Stimulated activated CD8-positive, alpha-beta memory T cell treated with anti-CD3 and anti-CD28 coated beads, Interleukin-15, amount 100 ng/mL, for 4 hours (primary cell): ENCODE measurements at places on chromosomes 3 and 15.

DNA sequence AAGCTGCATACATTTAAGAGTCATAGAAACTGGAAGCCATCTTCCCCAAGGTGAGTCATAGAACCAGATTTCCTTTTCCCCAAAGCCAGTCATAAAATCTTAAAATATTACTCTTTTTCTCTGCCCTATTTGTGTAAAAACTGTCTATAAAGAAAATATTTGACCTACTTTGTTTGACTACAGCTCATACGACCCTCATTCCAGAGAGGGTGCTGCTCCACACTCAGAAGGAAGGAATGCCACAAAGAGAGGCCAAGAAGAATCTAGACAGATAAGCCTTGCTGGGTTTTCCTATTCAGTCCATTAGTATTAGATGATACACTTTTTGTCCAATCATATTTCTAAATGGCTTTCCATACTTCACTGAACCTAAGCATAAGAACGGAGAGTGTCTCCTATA is 671.6 kb upstream of the SGO1 start:
- DNase-seq: no peak

- DNase-seq: no peak
These were observed 26.7 kb downstream of the GBE1 start for GRCh38 chr3:81734742-81735141.

DNA sequence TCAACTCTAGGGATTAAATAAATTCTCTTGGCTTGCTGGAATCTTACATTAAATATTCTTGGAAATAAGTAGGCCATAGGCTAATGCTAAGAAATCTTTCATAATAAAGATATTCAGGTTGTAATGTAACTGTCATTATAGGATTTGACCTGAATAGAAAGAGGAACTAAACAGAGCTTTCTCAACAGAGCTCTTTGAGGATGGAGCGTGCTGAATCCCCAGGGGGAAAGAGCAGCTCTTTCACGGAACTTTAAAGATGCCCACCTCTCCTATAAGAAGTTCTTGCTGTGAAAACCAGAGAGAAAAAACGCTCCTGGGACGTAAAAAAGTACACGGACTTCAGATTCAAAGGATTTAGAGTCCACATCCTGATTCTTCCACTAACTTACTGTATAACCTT is 77.9 kb downstream of the NTRK3 start:
- DNase-seq: no peak

DNA sequence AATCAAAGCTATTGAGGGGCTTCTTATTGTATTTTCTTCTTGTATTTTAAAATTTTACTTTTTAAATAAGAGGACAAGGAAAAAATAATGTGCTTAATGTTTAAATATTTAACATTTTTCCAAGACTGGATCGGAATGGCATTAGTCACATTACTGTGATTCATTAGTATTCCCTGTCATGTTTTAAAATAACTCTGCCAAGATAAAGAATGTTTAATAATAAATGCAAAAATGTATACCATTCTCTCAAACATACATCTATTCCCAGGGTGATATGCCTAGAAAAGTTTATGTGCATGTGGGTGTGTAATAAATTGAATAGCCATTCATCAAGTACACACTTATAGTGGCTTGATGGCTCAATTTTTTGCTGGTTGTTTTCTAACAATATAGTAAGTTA is 936.1 kb downstream of the PLOD2 start:
- DNase-seq: no peak

DNA sequence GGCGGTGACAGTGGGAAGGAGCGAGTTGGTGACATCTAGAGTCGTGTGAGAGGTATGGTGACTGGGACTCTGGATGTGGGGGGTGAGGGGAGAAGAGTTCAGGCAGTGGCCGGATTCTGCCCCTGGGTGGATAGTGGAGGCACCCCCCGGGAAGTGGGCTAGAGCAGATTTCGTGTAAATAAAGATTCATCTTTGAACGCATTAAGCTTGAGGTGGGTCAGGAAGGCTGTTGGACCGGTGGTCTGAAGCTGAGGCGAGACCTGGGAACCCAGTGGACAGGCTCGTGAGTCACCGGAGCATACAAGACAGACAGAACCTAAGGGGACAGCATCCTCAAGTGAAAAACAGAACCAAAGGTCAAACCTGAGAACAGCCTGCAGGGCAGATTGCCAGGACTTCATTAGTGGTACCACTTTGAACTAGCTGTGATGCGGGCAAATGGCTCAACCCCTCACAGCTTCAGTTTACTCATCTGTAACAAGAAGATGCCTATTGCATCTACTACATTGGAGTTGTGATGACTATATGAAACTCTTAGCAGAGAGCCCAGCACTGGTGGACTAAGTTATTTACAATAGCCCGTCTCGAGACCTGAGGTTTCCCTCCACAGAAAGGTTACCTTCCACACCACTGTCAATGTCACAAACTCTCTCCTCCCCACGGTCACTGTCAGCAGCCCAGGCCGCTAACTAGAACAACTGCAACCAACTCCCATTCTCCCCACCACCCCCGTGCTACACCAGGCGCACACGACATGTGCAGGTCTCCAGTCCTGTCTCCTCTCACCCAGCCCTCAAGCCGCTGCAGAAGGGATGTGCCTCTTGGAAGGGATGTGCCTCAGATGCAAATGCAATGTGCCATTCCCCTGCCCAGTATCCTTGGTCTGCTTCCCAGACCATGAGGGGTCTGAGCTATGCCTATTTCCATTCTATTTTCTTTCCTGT is 901 bp upstream of the CLN6 start:
- no peak for DNase-seq

DNA sequence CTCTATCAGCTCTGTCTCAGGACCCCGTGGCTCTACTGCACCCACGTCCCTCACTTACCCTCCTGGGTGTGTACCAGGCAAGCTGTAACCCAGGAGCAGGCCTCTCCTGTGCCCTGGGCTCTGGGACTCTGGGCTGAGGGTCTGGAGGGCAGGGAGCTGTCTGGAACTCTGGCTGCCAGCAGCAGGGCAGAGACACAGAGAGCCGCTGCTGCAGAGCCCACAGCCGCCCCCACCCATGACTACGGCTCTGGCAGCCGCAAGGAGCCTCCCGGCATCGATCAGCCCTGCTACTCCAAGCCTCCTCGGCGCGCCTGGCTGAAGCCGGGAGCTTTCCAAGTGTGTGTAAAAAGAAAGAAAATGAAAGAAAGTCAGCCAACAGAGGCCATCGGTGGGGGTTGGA is 103.7 kb upstream of the ATP2B2 start:
- no peak for DNase-seq

DNA sequence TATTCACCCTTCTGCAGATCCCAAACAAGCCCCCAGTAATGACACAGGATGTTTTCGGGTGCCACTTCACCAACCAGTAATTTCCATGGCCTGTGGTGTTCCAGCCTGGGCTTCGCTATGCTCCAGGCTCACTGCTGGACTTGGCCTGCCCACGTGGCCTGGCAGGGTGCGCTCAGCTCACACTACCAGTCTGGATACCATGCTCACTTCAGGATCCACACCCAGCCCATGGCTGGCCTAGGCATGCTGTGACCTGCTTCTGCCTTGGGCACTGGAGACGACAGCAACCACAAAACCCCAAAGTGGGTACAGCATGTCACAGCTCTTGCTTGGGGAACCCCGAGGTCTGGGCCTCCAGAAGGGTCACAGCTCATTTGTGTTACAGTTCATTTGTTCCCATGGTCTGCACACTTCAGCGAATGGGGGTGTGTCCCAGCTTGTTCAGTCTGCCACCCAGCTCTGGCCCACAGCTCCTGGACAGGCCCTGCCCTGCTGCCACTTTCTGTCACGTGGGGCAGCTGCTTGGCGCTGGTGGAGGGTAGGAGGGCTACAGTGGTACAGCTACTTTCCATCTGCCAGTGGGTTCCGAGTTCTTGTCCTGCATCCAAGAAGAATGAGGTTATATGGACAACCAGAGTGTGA is 650.8 kb downstream of the MCTP2 start:
- no peak for DNase-seq

DNA sequence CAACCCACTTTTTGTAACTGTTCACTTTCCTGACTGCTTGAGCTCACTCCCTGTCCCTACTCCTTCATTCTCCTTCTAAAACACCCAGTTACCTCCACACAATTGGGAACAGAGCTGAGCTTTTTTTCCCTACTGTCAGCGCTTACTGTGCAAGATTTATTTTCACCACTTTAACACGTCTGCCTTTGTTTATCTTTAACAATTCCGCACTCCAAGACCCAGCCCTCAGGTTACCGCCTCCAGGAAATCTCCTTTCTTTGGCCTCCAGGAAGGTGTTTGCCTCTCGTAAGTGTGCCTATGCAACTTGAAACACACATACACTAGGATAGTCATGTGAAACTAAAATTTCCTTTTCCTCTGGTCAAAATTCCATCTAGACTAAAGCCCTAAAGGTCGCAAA is 271.9 kb upstream of the TPRG1 start:
- no peak for DNase-seq
